ENCODE measurements at places on chromosomes 2 and 18.

GRCh38 chr18:46519870-46520269 is 137.2 kb downstream of the LOXHD1 start:
- no peak for DNase-seq

GRCh38 chr2:235532307-235532706 is 38.5 kb downstream of the AGAP1 start:
- DNase-seq, result no peak

DNA sequence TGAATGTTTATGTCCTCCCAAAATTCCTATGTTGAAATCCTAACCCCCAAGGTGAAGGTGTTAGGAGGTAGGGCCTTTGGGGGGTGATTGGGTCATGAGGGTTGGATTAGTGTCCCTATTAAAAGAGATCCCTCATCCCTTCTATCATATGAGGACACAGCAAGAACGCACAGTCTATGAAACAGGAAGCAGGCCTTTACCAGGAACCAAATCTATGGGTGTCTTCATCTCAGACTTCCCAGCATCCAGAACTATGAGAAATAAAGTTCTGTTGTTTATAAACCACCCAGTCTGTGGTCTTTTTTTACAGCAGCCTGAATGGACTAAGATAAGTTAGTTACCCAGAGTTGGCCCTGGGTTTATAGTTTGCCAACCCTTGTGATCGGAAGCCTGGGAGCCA is 153.1 kb downstream of the INO80D start:
- no peak for DNase-seq

- DNase-seq, result no peak
Measured at GRCh38 chr2:23687713-23688112, 239.2 kb downstream of the ATAD2B start.

GRCh38 chr18:39453356-39453755 is 1887.8 kb upstream of the CELF4 start:
- DNase-seq, result no peak
